ENCODE measurements at places on chromosomes 6 and 20.

GRCh38 chr6:43942616-43943015 lies 172.6 kb downstream of the VEGFA start:
- DNase-seq, result no peak

DNA sequence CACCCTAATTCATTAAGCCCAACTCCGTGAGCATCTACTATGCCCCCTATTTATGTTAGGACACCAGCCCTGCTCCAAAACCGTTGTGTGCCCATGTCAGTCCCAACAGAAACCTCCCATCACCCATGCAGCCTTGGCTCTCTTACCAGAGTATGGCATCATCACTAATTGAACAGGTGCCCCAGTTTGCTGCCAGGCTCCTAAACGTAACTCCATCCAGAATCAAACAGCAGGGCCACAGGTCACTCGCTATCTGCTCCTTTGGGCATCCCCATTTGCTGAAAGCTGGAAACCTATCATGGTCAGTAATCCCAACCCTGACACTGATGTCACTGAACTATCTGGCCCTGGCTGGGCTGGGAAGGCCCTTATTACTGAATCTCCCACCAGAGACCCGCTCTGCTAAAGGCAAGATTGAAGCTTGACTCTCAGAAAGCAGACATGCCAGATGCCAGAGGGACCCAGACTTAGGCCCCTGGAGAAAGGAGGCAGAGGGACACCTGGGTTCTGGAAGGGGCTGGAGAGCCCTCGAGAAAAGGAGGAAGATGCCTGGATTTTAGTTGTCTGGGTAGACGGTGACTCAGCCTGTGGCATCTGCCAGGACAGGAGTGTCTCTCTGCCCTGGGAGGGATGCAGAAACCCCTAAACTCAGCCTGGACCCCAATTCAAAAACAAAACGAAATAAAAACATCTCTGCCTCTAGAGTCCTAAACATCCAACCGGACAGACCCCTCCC lies 14.0 kb downstream of the MUCL3 start:
- DNase-seq, result no peak

DNA sequence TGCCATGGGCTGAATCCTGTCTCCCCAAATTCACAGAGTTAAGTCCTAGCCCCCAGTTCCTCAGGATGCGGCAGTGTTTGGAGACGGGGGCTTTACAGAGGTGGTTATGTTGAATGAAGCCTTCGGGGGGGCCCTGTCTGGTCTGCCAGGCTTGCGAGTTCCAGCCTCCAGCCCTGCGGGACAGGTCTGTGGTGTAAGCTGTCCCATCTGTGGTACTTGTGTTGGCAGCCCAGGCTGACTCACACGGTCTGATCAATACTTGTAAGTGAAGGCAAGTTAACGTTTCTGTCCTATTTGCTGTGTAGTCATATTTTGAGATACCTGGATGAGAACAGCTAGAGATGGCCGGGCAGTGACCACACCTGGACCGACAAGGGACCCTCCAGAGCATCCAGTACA lies 51.8 kb upstream of the GPR31 start:
- no peak for DNase-seq

- DNase-seq, result no peak
Observed at GRCh38 chr20:25325073-25325472, 65.6 kb downstream of the ABHD12 start.

GRCh38 chr6:127077886-127078285 lies 40.6 kb upstream of the RSPO3 start:
- DNase-seq, result no peak

GRCh38 chr20:10596710-10597121 lies 77.1 kb downstream of the JAG1 start:
- no peak for DNase-seq
